Stimulated activated naive B cell treated with anti-CD40 and anti-IgM and Interleukin-4, amounts not matched to agents 10 μg/mL and 1 μg/mL and 100 μg/mL, for 72 hours (primary cell): ENCODE measurements at places on chromosomes 4 and X.

DNA sequence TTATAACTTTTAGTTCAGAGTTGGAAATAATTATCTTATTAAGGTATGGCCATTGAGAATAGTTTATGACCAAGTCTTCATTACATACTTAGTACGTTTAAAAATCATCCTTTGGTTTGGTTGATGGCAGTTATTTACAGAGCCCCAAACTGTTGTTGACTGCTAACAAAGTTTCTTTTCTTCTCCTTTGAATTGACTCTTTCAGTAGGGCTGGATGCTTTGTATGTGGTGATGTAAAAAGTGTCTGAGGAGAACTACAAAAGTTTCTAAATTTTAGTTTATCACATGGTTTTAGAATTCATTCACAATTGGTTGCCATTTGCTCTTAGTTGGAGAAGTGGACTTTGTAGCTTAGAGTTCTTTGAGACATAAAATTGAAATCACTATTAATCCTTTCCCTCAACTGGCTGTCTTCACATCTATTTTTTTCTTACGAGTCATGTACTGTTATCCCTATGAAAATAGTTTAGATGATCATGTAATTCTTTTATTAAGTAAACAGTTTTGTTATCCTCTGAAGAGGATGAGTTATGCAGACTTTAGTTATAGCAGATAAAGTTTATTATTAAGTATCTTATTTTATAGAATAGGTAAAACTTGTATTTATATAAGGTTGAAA, 14.8 kb downstream of the PTPN13 start:
- DNase-seq, result no peak

- DNase-seq, result no peak
Measured at GRCh38 chr4:146207410-146207809, 6.9 kb upstream of the REELD1 start.

DNA sequence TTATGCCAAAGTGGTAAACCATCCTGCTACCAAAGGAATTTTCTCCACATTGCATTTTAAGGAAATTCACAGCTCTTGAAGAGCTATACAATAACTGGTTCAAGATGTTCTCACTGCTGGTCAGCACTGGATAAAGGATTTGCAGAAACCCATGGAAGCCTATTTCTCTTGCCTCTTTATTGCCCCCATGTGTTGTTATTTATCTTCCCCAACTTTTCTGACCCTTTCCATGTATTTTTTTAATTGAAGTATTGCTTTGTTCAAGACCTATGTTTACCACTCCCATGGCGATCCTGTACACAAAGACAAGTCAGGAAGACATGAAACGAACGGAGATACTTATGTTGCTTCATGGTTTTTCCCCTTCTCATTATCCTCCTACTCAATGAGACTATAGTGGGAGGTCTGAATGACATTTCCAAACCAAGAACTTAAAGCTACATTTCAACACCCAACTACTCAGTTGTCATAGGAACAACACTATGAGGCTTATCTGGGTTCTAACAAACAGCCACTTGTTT, 566.4 kb upstream of the DIPK2B start:
- DNase-seq, result no peak

DNA sequence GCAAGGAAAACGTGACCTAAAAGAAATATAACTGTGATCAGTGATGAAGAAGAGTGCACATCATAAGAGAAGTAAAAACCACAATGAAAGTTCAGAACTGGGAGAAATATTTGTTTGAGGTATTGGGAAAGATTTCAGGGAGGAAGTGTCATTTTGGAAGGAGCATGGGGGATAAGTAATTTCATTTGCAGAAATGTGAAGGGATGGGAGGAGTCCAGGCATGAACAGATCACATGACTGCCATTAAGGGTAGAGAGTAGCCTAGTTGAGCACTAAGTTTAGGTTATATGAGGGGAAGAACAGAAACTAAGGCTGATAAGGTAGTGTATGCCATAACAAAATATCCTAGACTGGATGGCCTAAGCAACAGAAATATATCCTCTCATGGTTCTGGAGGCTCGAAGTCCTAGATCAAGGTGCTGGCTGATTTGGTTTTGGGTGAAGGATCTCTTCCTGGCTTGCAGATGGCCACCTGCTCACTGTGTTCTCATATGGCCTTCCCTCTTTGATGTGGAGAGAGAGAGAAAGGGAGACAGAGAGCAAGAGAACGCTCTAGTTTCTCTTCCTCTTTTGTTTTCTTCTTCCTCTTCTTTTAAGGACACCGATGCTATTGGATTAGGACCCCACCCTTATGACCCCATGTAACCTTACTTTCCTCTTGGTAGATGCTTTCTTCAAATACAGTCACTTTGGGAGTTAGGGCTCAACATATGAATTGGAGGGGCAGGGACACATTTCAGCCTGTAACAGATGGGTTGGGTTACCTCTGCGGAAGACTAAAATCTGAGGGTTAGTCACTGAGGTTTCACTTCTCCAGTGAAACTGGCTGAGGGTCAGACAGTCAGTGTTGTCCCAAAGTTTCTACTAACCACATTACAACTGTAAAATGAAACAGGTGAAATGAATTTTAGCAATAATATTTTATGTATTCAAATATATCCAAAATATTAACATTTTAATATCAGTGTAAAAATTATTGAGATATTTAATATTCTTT, 77.9 kb downstream of the EGF start:
- peak; percentile 58 for DNase-seq

DNA sequence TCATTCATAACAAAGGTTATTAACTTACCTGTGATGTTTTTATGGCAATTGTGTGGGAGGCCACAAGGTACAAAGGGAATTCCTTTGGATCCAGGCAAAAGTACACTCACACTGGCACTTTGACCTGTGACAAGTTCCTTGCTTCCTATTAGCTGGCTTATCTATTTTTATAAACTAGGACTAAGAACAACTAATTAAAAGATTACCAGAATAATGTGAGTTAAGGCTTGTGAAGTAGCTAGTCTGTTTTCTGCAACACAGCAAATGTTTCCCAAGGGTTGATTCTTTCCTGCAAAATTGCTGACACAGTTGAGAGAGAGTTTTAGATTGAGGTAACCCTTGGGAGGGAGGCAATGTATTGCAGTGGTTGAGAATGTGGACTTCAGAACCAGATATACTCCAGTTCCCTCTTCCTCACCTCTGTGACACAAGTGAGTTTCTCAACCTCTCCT, 107.9 kb downstream of the CPEB2 start:
- DNase-seq, result no peak

DNA sequence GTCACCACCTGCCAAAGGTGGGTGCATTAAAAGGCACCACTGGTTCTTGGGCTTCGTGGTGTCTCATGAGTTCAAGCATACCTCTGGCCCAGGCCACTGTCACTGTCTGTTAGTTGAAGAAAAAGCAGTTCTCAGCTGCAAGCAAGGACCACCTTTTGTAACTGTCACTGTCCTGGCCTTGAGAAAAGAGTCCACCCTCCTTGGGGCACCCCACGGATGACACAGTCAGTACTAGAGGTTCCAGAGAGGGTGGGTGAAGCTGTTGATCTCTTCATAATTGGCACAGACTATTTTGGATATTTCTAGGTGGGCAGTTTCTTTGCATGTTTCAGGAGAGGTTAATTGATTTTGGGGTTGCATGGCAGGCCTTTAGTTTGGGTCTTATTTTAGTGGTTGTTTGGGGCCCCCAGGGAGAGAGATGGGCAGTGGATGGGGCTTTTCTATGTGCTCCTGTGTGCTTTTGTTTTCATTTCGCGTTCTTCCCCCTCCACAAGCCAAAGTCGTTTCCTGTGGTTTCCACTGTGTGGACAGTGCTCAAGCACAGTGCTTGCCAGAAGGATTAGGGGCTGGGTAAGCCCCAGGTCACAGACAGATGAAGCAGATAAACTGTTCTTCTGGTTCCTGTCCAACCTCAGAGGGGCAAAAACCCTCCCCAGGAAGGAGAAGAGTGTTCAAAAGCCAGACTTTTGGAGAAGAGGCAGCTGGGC, 156.2 kb upstream of the PPP1R2C start:
- peak; percentile 51 for DNase-seq

DNA sequence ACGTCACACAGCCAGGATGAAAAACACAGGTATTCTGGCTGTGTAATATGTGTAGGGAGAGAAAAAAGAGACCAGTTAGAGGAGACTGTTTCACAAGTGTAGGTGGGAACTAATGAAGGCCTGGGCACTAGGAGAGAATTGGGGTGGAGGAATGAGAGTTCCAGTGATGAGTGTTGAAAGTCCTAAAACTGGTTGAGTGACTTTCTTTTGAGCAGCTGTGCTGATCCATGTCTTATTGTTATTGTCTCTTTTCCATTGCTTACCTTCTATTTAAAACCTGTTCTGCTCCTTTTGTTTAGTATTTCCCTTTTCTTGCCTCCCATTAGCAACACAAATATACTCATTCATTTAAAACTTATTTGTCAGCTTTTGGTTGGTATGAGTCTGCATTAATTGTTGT, 88.7 kb downstream of the PDLIM5 start:
- no peak for DNase-seq

- no peak for DNase-seq
Measured at GRCh38 chr4:8199594-8200301, 658 bp downstream of the SH3TC1 start.

DNA sequence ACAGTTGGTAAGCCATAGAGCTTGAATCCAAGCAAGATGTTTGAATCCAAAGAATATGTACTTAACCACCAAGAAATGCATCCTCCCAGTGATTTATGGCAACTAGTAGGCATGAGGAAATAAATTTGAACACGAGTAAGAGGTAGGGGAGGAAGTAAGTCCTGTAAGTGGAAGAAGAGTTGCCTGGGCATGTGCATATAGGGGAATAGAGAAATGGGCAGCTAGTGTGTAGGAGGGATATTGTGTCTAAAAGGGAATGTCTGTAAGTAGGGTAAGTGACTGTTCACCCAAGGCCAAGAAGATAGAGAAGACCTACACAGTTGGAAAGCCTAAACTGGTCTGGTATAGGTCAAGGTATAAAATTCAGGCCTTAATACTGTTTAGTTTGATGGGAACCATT, 4.6 kb downstream of the SH3BGRL start:
- no peak for DNase-seq

GRCh38 chrX:119734897-119735339, 23.5 kb upstream of the SOWAHD start:
- DNase-seq, result no peak

GRCh38 chrX:17854069-17854468, 7.0 kb downstream of the RAI2 start:
- DNase-seq, result no peak

- DNase-seq, result peak; percentile 36
Measured at GRCh38 chr4:128862608-128863311, 53.3 kb downstream of the JADE1 start.

GRCh38 chrX:141924293-141924692, 20.6 kb downstream of the MAGEC1 start:
- no peak for DNase-seq

DNA sequence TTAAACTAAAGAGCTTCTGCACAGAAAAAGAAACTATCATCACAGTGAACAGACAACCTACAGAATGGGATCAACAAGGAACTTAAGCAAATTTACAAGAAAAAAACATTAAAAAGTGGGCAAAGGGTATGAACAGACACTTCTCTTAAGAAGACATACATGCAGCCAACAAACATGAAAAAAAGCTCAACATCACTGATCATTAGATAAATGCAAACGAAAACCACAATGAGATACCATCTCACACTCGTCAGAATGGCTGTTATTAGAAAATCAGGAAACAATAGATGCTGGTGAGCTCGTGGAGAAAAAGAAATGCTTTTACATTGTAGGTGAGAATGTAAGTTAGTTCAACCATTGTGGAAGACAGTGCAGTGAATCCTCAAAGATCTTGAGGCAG, 27.8 kb downstream of the PAPSS1 start:
- DNase-seq, result no peak

DNA sequence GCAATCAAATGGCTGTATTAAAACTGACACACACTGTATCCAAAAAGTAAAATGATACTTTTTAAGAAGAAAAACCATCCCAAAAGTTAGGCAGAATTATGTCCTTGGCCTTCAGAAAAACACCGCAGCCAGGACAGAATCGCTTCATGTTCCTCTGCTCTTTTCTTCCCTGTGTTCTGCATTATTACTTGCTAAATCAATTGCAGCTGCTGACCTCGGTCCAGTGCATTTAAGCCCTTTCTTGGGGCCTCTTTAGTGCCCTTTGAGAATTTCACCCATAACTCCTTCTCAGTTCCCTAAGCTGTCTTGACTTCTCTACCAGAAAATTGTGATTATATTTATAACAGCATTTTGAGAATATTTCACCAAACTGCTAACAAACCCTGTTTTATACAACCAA, 696.9 kb downstream of the PCDH7 start:
- DNase-seq, result no peak

GRCh38 chrX:131308980-131309379, 19.9 kb upstream of the IGSF1 start:
- DNase-seq, result no peak

GRCh38 chr4:175034986-175035705, 117.0 kb downstream of the ADAM29 start:
- no peak for DNase-seq

- peak; percentile 8 for DNase-seq
Measured at GRCh38 chrX:154751203-154751668, 359 bp upstream of the GAB3 start.

DNA sequence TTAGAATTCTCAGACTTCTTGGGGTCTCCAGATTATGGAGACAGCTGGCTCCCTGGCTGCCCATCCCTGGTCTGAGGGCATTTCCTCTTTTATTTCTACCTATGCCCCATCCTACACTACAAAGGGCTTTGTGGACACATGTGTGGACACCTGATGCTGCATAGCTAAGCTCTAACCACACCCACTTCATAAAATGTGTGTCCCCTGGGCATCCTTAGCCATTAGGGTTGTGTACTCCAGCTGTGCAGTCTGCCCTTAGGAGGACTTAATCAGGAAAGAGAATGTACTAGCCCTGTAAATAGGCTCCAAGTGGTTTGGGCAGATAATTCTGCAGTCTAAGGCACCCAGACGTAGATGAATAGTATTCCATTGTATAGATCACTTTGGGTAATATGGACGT, 47.0 kb downstream of the COQ2 start:
- DNase-seq, result no peak

DNA sequence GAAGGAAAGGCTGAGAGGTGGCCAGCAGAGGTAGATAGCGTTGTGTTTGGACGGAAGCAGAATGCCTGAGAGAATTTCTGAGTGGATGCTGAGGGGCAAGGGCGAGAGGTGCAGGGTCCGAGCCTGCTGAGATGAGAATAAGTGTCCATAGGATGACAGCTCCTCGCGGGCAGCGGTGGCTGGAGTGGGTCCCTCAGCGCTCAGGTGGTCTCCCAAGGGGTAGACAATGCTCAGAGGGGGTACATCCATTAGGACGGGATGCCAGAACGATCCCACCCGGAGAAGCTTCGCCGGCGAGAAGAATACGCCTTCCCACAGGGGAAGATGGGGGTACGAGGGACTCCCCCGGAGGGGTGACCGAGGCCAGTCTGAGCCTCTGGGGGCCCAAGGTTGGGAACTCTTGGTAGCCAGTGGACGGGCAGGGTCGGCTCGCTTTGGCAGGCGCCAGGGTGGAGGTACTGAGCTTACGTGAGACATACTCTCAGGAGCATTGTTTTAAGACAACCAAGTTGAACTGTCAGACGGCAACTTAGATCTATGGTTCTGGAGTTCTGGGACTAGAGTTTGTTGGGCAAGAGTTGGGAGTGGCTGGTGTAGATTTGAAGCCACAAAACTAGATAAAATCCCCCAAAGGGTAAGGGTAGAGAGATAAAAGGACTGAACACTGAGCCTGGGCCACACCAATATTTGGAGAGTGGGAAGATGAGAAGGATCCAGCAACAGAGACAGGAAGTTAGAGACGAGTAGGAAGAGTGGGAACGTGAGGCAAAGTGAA, 15.8 kb downstream of the BRCC3 start:
- no peak for DNase-seq

GRCh38 chr4:77581724-77582123, 23.9 kb upstream of the CXCL13 start:
- DNase-seq, result no peak
